ENCODE measurements at places on chromosomes 7 and 10. TPM values are rescaled to one million over a fixed set of nuclear protein-coding genes. Genes with fewer than 3 reads are reported as not detected.

GRCh38 chr7:12569673-12570072 is 847 bp upstream of the SCIN start:
- no peak overlapping the region for H3K27ac ChIP-seq
- H3K27me3 ChIP-seq = no peaks in the 10 kb centered on the region
- no peak overlapping the region for H3K4me3 ChIP-seq
- DNase-seq = no peak
- no peaks in the 10 kb centered on the region for H3K4me1 ChIP-seq

- no peaks in the 10 kb centered on the region for H3K36me3 ChIP-seq
- no peak overlapping the region for H3K27ac ChIP-seq
- H3K4me1 ChIP-seq = no peaks in the 10 kb centered on the region
- H3K4me3 ChIP-seq = no peak overlapping the region
- no peaks in the 10 kb centered on the region for H3K27me3 ChIP-seq
These were observed 450.7 kb downstream of the HTR7 start for GRCh38 chr10:90407131-90407530.

- no peaks in the 10 kb centered on the region for H3K36me3 ChIP-seq
- no peak overlapping the region for H3K27ac ChIP-seq
- no peaks in the 10 kb centered on the region for H3K27me3 ChIP-seq
- H3K4me1 ChIP-seq = no peaks in the 10 kb centered on the region
- no peak for DNase-seq
- H3K4me3 ChIP-seq = no peak overlapping the region
These were observed 69.5 kb upstream of the GDF10 start for GRCh38 chr10:47230482-47230881.

GRCh38 chr7:95264363-95264891 is 59.9 kb downstream of the PON1 start:
- DNase-seq = no peak
- H3K36me3 ChIP-seq = no peaks in the 10 kb centered on the region

DNA sequence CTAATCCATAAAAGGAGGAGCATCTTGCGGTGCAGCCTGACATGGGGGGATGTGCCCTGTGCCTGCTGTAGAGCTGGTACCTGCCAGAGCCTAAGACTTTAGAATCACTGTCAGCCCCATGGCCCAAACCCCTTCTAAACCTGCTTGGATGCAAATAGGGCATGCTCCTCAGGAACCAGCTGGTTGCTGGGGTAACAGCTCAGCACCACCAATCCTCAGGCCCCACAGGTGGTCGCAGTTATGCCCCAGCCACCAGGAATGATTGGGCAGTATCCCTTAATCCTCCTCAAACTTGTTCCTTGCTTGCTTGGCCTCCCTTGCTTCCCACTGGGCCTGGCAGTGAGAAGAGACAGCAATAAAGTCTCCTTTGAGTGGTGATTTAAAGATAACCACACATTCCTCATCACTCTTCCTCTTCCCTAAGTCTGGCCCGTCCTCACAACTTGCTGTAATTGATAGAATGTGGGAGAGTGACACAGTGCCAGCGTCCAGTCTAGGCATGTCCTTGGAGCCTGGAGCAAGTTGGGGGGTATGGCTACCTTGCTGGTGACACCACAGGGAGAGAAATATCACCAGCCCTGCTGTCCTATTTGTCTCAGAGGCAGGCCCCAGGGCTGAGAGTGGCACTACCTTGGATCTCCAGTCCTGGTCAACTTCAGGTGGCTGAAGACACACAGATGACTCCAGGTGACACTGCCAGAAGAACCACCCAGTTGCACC is 43.0 kb downstream of the VSTM4 start:
- DNase-seq = no peak
- no peak overlapping the region for H3K27ac ChIP-seq
- peaks cover 2% of the 10 kb centered on the region for H3K36me3 ChIP-seq
- no peak overlapping the region for H3K4me3 ChIP-seq

DNA sequence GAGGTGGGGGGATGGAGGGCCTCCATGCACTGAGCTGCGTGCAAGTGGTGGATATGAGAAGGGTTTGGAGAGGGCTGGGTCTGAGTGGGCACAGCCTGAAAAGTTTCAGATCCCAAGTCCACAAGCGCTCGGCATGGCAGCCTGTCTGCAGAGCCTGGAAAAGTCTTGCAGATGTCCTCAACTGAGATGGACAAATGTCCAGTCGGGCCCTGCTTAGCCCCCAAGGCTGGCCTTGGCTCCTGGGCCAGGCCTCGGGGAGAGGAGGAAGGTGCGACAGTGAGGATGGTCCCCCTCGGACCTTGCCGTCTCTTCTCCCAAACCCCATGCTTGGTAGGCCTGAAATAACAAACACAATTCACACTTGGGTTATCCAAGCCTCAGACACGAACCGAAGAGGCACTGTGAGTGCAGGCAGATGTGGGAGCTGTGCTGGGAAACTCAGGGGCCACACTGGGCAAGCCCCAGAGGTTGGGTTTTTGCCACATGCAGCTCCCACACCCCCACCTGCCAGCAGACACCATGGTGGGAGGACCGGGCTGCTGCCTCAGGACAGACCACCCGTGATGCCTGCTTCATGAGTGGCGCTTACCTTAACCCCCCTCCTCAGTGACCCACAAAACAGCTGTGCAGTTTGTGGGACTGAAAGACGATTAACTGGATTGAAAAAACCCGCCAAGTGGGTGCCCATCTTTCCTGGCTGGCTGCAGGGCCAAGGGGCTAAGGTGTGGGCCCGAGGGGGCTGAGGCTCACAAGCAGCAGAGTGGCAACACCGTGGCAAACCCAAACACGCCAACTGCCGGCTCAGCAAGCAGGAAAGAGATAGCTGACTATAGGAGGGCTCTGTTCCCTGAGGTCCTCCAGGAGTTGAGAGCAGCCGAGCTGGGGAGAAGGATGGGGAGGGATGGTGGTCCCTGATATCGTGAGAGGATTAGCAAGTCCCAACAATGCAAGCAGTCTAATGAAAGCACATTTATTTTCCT is 156.8 kb downstream of the RNF216 start:
- H3K4me3 ChIP-seq = no peak overlapping the region
- H3K27me3 ChIP-seq = no peaks in the 10 kb centered on the region
- H3K36me3 ChIP-seq = peaks cover 10% of the 10 kb centered on the region
- H3K27ac ChIP-seq = no peak overlapping the region
- no peaks in the 10 kb centered on the region for H3K4me1 ChIP-seq
- peak; percentile 19 for DNase-seq

- no peaks in the 10 kb centered on the region for H3K27me3 ChIP-seq
- H3K4me3 ChIP-seq = no peak overlapping the region
- H3K4me1 ChIP-seq = no peaks in the 10 kb centered on the region
- DNase-seq = no peak
These were observed 128.9 kb downstream of the CCDC3 start for GRCh38 chr10:12872577-12872976.

GRCh38 chr7:107167483-107168232 is 1.1 kb upstream of the HBP1 start:
- H3K4me1 ChIP-seq = no peaks in the 10 kb centered on the region
- H3K27ac ChIP-seq = peak overlapping the region; percentile 84
- H3K4me3 ChIP-seq = peak overlapping the region; percentile 30
- no peaks in the 10 kb centered on the region for H3K27me3 ChIP-seq

The CCAR1 gene
- 49.4 TPM for total RNA-seq

The MNX1 gene
- total RNA-seq = not detected

The FANK1 gene
- 1.8 TPM for total RNA-seq

The REPIN1 gene
- total RNA-seq = 56.7 TPM
